ENCODE measurements at places on chromosomes 7 and 10. TPM values are rescaled to one million over a fixed set of nuclear protein-coding genes. Genes with fewer than 3 reads are reported as not detected.

DNA sequence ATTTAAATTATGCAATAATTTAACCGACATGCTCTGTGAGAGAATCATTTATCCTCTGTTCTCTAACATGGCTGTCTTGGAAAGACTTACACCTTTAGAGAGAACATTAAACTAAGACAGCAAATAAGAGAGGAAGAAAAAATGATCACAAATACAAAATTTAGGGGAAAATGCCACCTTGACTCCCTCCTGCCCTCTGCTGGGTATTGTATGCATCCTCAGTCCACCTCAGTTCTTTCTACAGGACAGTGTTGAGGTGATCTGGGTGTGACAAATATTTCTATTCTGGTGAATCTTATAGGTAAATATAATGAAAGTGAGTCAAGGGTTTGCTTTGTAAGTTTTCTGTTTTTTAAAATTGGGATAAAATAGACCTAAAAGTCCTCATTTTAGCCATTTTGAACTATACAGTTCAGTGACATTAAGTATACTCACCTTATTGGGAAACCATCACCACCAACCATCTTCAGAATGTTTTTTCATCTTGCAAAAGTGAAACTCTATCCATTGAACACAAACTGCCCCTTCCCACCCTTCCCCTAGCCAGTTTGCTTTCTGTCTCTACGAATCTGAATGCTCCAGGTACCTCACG is 61.5 kb upstream of the ELMO1 start:
- DNase-seq, result no peak

GRCh38 chr10:4652111-4653010 is 173.6 kb upstream of the AKR1E2 start:
- no peak for DNase-seq

- no peak for DNase-seq
Observed at GRCh38 chr10:113108194-113108835, 158.3 kb downstream of the TCF7L2 start.

DNA sequence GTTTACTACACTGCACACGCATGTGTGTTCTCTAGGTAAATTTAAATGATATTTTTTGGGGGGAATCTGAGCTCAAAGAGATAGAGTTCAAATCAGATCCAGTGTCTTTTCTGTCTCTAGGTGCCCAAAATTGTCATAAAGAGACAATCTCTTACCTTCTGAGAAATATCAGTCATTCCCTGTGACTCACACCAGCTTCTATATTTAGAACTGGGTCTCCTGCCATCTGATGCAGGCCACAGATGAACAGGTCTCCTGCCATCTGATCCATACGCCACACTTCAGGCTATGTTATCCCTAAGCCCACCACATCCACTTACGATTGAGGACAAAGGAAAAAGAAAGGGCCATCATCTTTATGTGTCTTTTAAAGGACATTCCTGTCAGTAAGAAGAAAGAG is 136.3 kb upstream of the LAMB4 start:
- DNase-seq, result no peak

GRCh38 chr10:112235141-112235540 is 48.1 kb upstream of the TECTB start:
- DNase-seq, result no peak

GRCh38 chr7:54469740-54470139 is 72.4 kb upstream of the VSTM2A start:
- no peak for DNase-seq

FEZF1 gene
- total RNA-seq, result not detected

PNLIPRP3 gene
- 2.2 TPM for total RNA-seq

ELMO1 gene
- total RNA-seq, result 74.4 TPM

KIAA1217 gene
- total RNA-seq, result 54.3 TPM

MYOZ1 gene
- total RNA-seq, result not detected

All from vagina (tissue), 2 donors.